ENCODE measurements at places on chromosomes 6 and 20.

DNA sequence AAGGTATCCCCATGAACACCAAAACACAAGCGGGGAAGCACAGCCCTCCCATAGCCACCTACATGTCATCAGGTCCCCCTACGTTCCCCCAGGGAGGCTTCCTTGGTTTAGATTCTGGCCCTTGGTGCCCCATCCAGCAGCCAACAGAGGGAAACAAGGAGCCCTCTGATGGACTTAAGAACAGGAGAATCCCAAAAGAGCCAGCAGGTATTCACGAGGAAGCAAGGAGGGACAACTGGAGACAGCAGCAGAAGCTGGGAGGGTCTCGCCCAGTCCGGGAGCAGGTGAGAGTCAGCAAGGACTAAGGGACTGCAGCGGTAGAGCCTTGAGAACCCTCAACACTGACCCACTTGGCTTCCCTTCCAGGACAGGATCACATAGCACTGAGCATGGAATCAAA lies 58.4 kb upstream of the TOP1 start:
- no peak for DNase-seq

- no peak for DNase-seq
Measured at GRCh38 chr6:121944354-121944753, 455.1 kb upstream of the HSF2 start.

GRCh38 chr6:132651062-132651461 lies 7.9 kb downstream of the TAAR1 start:
- DNase-seq = no peak

DNA sequence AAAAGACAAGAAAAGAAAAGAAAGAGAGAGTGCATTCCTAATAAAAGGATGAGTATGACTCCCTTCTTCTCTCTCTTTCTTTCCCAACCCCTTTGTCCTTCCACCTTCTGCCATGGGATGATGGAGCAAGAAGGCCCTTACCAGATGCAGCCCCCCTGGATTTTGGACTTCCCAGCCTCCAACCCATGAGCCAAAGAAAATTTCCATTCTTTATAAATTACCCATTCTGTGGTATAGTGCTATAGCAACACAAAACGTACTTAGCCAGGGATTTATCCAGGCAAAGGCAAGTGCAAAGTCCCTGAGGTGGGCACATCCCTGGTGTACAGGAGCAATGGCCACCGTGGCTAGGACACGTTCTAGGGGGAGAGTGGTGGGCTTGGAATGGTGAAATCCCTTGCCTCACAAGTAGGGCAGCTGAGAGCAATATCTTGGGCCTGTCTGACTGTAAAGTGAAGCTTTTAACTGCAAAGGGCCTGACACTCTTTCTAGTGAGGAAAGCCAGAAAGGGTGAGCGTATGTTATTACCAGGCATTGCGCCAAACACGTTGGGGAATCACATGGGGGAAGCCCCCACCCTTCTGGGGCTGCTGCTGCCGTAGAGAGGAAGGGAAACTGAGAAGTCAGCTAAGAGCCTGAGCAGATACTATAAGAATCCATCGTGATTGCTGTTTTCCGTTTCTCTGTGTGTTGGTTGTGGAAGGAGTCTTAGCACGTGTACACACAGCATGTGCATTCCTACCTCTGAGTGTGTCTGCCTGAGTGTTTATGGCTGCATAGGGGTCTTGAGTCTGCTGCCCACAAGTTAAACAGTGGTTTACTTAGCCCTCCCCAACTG lies 50.7 kb upstream of the SIRPA start:
- no peak for DNase-seq

DNA sequence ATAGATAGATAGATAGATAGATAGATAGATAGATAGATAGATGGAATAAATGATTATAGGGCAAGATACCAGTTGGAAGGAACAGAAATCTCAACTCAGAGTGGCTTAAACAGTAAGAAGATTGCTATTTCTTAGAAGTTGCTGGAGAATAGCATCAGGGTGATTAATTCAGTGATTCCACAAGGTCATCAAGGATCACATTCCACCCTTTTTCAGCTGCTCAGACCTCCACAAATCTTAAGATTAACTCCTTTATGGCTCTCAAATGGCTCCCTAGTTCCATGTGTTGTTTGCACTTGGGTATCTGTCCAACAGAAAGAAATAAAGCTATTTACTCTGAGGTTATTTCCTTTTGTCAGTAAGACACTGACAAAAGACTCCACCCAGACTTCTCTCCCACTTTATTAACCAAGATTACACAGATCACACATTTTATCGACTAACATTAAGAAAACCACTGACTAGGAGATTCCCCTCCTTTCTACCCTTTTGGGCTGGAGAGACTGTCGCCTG lies 68.3 kb upstream of the KIF16B start:
- DNase-seq = no peak

DNA sequence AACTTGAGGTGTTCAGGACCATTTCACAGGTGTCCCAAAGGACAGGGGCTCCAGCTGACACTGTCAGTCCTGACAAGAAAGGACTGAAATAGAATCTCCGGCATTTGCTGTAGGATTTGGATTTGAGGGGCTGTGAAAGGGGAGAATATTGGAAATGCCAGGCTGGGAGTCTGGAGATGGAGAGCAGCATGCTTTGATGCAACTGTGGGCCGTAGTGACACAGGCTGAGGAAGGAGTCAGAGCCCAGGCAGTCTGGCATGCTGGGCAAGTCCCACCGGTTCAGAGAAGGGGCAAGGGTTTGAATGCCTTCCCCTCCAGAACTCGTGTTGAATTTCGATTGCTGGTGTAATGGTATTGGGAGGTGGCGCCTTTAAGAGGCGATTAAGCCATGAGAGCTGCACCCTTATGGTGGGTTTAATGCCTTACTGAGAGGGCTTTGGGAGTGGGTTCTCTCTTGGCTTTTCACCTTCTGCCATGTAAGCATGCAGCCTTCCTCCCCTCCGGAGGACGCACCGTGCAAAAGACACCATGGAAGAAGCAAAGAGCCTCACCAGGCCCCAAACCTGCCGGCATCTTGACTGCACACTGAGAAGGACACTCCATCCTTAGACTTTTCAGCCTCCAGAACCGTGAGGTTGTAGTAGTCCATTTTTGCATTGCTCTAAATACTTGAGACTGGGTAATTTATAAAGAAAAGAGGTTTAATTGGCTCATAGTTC lies 9.4 kb upstream of the PYGB start:
- no peak for DNase-seq

- DNase-seq = no peak
Measured at GRCh38 chr6:134720353-134721059, 229.4 kb downstream of the ALDH8A1 start.

DNA sequence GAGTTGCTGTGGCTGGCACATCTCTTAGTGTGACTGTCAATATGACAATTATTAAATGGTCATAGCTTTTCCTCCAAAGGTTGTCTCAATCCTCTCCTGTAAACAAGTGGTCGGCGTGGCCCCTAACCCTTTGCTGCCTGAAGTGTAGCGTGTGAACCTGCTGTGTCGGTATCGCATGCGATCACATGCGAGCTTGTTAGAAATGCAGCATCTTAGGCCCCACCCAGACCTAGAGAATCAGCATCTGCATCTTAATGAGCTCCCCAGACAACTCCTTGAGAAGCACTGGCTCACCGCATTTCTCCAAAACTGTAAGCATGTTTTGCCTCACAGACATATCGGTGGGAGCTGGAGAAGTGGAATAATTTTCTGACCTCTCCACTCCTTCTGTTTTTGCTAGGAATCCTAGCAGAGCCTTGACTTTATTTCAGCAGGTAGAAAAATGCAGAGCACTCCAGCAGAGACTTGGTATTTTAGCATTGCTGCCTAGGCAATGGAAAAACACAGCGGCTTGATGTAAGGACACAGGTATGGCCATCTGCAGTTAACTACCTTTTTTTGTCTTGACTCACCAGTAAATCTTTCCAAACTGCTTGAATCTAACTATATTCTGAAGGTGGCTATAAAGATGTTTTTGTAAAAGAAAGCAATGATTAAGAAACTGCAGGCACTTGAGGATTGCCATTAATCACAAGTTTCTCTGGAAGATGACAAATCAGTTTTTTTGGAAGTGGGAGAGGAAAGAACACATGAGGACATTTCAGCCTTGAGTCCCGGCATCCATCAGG lies 67.6 kb downstream of the PSMG4 start:
- DNase-seq = no peak

DNA sequence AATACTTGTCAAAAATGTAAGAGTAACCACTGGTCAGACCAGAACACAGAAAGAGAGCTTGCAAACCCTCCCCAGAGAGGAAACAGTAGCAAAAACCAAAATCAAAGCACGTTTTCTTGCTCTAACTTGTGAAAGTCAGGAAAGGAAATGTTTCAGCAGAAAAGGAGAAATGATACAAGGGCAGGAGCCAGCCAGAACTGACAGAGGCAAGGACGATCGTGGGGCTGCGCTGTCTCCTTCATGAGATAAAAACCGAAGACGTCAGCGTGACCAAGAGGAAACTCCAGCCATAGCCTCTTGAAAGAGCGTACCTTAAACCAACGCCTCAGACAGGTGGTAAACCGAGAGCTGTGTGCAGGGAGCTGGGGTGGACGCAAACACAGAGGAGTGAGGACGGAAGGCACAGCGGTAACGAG lies 27.5 kb downstream of the LAMA5 start:
- DNase-seq = no peak

DNA sequence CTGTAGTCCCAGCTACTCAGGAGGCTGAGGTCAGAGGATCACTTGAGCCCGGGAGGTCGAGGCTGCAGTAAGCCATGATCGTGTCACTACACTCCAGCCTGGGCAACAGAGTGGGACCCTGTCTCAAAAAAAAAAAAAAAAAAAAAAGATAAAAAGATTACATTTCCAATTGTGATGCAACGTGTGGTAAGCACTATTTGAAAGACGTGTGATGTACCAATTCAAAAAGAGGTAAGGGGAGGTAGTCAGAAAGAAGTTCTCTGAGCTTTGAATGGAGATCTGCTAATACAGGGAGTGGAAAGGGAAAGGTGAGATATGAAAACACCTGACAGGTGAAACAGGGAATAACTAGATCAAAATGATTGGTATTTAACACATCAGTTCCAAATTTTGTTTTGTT lies 11.9 kb downstream of the GOPC start:
- DNase-seq = no peak

DNA sequence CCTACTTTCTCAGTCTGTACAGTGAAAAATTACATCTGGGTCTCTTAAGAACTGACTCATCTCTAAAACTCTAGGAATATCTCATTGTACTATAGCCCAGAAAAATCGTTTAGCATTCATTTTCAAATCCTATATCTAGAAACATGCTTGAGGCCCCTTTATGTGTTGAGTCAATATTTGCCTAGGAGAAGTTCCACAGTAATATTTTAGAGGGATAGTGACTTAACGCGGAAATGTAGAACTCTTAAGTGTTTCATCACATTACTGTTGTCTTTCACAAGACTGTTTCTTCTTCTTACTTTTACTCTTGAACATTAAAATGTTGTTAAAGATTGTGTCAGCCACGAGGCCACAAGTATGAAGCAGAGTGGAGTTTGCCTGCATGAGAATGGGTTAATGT lies 23.0 kb upstream of the MYLIP start:
- no peak for DNase-seq

DNA sequence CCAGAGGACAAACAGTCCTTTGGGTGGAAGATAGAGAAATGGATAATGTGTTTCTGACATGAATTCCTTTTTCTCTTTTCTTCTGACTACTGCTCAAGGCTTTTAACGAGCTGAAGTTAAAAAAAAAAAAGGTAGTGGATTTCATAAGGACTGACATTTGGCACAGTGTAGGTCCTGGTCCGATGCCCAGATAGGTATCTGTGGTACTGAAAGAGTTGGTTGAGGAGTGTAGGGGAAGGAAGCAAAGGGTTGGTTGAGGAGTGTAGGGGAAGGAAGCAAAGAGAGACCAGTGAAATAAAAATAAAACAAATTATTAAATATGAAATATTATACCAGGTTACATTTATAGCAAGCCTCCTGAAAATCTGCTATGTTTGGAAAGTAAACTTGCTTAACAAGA lies 11.8 kb downstream of the UTRN start:
- DNase-seq = no peak

DNA sequence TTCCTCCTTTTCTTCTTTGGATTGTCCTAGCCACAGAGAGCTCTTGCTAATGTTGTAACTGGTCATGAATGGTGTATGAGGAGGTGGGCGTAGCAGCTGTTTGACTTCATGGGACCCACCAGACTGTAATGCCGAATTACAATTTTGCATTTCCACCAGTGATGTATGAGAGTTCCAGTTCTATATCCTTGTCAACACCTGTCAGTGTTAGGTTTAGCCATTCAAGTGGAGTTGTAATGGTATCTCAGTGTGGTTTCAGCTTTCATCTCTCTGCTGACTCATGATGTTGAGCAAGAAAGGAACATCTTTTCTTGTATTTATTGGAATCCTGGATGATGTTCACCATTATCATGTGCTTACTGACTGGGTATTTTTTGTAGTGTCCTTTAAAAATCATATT lies 5.1 kb downstream of the IGF2R start:
- no peak for DNase-seq

DNA sequence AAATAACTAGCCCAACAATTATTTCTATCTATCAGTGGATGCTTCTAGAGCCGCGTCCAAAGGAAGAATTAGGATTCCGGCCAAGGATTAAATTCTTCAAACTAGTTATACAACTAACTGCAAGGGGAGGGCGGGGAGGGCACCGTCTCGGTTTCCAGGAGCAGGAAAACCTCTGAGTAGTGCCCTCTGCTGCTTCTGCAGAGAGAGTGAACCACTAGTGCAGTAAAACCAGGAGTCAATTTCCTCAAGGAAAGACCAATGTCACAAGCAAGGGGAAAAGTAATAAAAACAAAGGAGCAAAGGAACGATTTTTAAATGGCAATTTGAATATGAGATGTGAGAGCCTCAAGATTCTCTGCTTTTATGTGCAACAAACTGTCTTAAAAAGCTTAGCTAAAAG lies 16.5 kb upstream of the UBE2J1 start:
- no peak for DNase-seq

DNA sequence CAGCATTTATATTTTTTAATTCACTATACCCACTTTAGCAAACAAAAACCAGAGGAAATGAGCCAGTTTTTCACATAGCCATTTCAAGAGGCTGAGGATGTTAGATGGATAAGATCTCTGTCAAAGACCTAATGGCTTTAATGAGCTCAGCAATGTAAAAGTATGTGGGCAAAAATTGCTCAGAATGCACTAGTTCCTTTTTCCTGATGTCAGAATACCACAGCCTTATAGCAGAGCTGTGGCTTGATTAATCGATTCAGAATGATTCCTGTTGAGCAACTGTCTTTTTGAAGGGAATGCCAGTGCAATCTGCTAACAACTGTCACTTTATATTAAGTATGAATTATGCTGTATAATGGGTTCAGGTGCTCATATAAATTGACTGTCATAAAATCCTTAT lies 100.6 kb upstream of the HIVEP1 start:
- no peak for DNase-seq
